GM23338 (cell line): ENCODE measurements at places on chromosomes 1 and 21. TPM values are rescaled to one million over a fixed set of nuclear protein-coding genes. Genes with fewer than 3 reads are reported as not detected.
A peak's percentile ranks its signal among the peaks of the same experiment; 100 is the strongest.

TDRD5 gene
- 0.28 TPM in 1 of 2 replicates, not detected in the other for polyA plus RNA-seq

HAO2 gene
- not detected in 2 replicates for polyA plus RNA-seq

VWA5B1 gene
- polyA plus RNA-seq: 0.16 TPM in 2 replicates

DNA sequence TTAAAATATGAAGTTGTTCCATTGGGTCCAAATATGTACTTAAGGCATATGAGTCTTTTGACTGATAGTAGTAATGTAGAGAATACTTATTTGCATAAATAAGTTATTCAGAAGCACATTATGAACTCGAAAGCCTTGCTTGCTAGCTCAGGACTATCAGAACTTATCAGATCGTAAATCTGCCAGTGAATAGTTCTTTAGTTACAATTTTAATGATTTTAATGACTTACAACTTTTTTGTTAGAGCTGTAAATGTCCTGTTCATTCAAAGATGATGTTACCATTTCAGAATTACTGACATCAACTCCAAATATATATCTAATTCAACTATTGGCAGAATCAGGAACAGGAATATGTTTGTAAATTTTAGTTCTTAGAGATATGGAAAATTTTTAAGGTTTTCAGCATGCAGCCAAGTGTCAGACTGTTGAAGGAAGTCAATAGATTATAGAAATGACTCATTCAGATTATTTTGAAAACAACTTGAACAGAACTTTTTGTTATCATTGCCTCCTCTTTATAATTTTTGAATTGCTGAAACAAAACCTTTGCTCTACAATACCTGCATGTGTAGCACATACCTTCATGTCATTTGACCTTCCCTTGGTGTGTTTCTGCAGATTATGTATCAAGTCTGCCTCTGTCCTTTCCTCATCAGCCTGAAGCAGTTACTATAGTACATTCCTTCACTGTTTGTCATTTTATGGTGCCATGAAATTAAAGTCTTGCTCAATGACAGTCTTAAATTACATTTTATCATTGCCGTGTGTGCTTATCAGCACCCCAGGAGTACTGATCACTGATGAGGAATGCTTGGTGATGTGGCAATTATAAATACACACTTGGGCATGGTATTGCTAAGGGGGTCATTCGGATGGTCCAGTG is 44.9 kb downstream of the LRRC8D start:
- DNase-seq: no peak

DNA sequence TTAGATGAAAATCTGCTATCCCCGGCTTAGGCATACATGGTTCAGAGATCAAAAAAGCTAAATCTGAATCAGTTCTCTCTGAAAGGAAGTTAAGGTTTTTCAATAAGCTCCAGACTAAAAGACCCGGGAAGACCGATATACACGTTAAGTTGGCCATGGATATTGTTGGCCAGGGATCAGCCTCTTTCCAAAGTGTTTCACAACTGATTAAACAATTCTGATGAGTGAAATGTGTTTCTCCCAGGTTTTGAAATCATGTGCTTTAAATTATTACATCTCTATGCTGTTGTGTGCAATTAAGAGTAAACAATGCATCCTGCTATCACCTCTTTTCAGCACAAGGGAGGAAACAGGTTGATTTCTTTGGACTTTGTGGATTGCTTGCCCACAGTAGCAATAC is 23.7 kb upstream of the GNG12 start:
- DNase-seq: no peak

DNA sequence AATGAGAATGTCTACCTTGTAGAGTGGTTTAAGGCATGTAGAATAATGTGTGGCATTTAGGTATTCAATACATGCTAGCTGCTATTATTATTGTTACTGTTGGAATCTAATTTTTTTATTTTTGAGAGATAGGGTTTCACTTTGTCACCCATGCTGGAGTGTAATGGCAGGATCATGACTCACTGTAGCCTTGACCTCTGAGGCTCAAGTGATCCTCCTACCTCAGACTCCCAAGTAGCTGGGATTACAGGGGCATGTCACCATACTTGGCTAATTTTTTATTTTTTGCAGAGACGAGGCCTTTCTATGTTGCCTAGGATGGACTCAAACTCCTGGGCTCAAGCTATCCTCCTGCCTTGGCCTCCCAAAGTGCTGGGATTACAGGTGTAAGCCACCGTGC is 61.9 kb downstream of the EPB41 start:
- DNase-seq: no peak

GRCh38 chr1:89780721-89781120 is 40.1 kb upstream of the LRRC8D start:
- DNase-seq: peak; percentile 32
